Stimulated activated CD4-positive, alpha-beta T cell treated with anti-CD3 and anti-CD28 coated beads, TNF-alpha, amount 100 ng/mL, for 4 hours (primary cell): ENCODE measurements at places on chromosomes 5 and 9.

DNA sequence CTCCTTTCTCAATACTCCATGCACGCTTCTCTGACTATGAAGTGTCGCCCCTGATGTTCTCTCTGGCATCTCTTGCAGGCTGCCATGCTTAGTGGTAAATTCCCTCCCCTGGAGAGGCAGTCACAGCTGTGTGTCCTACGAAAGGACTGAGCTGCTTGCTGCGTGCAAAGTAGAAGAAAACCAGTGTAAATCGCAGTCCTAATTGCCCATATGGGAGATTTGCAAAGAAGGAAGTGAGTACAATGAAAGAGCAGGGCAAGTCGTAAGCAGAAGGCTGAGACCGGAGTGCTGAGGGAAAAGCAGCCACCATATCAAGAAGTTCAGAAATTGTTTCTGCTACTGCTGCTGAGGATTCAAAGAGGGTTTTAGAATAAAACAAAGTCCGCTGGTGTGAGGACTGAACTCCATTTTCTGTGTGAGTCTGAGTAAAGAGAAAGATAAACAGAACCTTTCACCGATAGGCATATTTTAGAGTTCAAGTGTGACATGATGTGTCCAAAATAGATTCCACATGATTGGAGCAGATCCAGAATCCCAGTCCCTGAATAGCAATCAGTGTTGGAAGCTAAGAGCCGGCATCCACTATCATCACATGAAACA, 507.8 kb upstream of the MPDZ start:
- DNase-seq = no peak

- no peak for DNase-seq
These were observed 680.6 kb downstream of the SEMA5A start for GRCh38 chr5:8865266-8865665.

GRCh38 chr5:177111720-177112394, 21.7 kb upstream of the NSD1 start:
- DNase-seq = peak; percentile 44

DNA sequence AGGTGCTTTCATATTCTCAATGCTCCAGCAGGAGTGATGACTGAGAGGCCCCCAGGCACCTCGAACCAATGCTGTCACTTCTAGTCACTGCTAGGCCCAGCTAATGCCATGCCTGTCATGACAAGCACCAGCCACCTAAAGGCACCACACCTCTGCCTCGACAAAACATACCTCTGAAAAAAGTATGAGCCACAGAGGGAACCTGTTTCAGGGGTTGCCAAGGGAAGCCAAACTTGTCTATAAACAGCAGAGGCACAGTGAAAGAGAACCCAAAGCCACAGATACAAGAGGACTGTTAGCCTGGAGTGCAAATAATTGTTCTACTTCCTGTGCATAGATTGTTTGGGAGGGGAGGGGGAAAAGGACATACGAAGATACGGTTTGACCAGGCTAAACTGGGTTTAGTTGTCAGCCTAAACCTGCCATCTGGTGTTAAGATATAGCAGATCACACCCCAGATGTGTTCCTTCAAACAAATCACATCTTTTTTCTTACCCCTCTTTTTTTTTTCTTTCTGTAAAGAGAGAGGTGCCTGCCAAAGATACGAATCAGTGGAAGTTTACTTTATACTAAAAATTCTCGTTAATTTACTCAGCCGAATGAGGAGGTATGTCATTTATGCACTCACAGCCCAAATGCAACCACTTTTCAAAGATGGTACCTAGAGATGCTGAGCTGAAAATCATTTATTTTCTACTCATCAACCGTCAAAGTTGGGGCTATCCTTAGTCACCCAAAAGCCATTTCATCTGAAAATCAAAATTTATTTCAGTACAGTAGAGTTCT, 45.7 kb downstream of the BNC2 start:
- no peak for DNase-seq

GRCh38 chr9:37415011-37415719, 7.3 kb upstream of the GRHPR start:
- peak; percentile 61 for DNase-seq

DNA sequence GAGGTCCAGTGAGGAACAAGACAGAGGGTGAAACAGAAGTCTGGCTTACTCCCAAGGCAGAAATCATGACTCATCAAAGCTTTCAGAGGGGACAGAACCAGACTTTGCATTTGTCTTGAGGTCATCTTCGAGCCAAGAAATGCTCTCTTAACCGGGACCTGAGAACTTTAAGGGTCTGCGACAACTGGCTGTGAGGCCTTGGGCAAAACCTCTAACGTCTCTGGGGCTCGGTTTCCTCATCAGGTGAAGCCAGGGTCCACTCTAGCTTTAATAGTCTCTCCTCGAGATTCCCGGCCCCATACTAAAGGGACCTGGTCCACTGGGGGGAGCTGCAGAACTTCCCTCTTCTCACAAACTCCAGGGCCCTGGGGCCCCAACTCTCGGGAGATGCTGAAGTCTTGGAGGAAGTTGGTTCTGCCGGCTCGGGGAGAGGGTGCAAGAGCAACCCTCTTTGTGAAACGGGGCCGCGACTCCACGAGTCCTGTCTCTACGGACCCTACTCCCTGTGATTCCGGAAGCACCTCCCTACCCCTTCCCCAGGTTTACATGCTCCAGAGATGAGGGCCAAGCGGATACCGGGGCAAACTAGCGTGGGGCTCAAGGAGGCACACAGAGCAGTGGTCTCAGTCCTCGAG, 2.6 kb downstream of the GLIS3 start:
- DNase-seq = no peak

- no peak for DNase-seq
These were observed 93.7 kb upstream of the IL6ST start for GRCh38 chr5:56088431-56088949.

GRCh38 chr5:163706053-163706771, 200.8 kb downstream of the MAT2B start:
- DNase-seq = no peak

GRCh38 chr9:4769321-4770080, 23.2 kb upstream of the RCL1 start:
- no peak for DNase-seq

- no peak for DNase-seq
These were observed 356.1 kb upstream of the KIF2A start for GRCh38 chr5:61949679-61950435.

DNA sequence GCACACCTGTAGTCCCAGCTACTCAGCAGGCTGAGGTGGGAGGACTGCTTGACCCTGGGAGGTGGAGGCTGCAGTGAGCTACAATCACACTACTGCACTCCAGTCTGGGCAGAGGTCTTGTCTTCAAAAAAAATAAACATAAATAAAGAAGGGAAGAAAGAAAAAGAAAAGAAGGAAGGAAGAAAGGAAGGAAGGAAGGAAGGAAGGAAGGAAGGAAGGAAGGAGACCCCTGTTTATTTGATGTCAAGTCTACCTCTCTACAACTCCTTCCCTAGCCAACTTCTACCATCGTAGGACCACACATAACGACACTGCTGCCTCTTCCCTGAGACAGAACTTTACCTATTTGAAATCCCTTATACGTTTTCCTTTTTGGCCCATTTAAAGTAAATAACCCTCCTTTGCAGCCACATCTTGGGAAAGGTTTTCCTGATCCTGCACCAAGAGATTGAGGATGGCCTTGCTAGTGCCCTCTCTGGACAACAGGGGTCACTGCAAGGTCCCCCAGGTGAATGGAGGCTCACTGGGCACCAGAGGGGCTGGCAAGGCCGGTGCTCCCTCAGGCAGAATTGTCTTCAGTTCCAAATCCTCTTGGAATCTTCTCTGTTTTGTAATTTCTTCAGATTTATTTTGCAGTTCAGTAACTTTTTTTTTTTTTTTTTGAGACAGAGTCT, 10.5 kb downstream of the RPS14 start:
- DNase-seq = no peak

DNA sequence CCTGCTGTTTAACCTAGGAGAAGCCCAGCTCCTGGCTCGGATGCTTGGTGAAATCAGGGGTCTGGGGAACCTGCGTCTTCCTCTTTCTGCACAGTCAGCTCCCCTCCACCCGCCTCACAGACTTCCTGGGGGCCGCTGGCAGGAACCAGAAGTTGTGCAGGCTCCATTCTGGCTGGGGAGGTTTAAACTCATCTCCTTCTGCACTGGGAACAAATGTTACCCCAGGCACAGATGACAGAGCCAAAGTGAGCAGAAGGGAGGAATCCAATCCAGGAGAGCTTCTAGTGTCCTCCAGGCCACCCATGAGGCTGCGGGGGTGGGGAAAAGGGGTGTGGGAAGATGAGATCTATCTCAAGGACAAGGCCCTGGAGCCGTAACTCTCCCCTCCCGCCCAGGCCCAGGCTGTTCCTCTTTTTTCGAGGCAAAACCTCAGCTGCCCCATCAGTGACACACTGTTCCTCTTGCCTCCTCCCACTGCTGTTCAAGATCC, 31.2 kb downstream of the KCNMB1 start:
- no peak for DNase-seq

DNA sequence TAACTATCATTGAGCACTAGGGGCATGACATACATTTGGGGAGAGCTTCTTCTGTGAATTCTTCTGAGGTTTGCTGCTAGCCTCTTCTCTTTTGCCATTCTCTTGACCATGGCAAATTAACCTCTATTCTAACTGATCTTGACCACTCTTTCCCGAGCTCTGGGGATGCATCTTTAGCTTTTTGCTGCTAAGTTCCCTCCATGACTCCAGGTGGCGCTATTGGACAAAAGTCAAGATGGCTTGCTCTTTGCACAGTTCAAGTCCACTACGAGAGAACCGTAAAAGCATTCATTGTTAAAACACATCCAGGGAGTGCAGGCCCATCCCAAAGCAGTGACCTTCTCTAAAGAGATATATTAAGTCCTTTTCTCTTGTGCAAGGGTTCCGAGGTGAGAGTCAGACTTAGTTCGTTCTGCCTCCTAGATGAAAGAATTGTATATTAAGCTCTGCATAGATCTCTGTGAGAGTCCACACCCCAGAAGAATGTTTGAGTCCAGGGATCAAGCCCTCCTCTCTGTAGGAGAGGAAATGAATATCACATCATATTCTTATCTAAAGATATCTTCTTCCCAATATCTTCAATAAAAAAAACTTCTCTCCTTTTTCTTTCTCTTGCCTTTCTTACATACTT, 1152.9 kb upstream of the CDH6 start:
- DNase-seq = no peak

DNA sequence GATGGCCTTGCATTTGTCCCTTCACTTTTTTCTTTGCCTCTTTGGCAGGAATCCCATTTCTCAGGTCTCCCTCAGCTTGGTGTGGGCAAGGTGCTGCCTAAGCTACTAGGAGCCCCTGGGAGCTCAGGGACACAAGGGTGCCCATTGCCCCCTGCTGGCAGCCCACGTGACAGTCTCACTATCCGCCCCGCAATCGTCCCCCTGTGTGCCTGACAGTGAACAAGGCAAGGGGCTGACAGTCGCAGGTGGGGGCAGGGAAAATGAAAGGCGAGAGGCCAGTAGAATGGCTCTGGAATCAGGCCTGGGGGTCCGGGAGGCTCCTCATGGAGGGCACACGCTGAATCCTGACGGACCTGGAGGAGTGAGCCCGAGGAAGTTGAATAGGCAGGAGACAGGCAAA, 2.0 kb upstream of the PCDH12 start:
- DNase-seq = no peak

DNA sequence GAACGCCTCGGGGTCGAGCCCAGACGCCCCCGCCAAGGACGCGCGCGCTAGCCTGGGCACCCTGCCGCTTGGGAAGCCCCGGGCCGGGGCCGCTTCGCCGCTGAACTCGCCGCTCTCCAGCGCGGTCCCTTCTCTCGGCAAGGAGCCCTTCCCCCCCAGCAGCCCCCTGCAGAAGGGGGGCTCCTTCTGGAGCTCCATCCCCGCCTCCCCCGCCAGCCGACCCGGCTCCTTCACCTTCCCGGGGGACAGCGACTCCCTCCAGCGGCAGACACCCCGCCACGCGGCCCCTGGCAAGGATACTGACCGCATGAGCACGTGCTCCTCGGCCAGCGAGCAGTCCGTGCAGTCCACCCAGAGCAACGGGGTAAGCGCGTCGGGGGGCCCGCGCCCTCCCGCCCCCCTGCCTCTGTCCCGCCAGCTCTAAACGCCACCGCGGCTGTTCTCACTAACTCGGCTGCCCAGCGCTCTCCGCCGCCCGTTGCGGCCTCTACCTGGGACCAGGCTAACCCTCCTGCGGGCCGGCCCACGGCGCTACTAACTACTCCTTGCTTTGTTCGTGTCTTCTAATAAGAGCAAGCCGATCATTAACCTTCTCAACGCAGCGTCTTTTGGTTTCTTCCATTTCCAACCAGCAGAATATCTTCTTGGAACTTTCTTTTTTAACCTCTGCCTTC, 93.6 kb upstream of the OTULINL start:
- DNase-seq = no peak

DNA sequence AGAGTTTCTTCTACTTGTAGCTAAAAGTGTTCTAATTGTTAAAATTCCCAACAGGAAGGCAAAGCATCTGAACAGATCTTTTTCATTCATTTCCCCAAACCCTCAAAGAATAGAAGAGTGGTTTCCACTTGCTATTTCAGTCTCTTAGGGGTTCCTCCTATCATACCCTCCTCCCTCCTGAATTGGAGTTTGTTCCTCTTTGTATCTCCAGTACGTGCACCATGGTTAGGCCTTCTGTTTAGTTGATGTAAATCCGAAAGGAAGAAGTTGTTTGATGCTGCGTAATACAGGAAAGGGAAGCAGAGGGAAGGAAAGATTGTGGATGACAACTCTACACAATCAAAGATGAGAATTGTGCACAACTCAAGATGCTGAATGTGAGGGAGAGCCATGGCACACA, 303.6 kb downstream of the PIK3R1 start:
- DNase-seq = no peak

DNA sequence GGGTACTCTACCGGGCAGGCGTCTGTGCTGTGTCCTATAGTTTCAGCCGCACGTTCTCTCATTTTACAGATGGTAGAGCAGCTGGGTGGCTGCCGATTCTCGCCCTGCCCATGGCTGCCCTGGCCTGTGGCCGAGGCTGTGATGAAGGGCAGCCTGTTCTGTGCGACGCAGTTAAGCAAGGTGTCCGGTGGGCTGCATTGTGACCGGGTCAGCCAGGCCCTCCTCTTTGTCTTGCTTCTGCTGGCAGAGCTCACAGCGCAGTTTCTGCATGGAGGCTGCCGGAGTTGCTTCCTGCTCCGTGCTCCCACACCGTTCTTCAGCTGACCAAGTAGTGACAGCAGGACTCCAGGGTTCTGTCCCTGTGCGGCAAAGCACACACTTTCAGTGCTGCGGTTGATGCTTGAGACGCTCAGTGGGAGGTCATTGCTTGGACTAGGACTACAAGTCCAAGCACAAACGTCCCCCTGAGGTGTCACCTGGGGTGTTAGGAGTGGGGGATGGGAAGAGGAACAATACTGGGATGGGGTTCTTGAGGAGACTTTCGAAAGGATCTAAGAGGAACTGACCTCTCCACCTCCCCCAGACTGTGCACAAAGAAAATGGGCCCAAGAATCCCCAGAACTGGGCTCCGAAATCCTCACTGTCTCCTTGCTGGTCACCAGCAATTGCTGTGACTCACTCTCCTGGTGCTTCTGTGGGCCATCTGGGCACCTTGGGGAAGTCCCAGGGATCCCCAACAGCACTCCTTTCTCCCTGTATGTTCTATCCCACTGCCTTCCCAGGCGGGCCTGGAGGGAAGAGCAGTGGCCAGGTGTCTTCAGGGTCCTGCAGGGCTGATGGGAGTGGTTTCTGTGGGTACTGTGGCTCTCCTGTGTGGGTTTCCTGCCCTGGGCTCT, 58.2 kb downstream of the GADD45G start:
- DNase-seq = no peak

- DNase-seq = no peak
These were observed 64.6 kb downstream of the PSMB7 start for GRCh38 chr9:124350494-124351263.

- DNase-seq = no peak
These were observed 145.9 kb downstream of the PRELID2 start for GRCh38 chr5:145689235-145689634.
